ENCODE measurements at places on chromosomes 1 and 21. TPM values are rescaled to one million over a fixed set of nuclear protein-coding genes. Genes with fewer than 3 reads are reported as not detected.

ETV3L gene
- total RNA-seq, result not detected

MYCL gene
- 0.70 TPM for total RNA-seq

KLF17 gene
- total RNA-seq, result not detected

SLFNL1 gene
- 0.65 TPM for total RNA-seq

WNT3A gene
- not detected for total RNA-seq

ERVH48-1 gene
- total RNA-seq, result not detected

C1QB gene
- not detected for total RNA-seq

FAM151A gene
- total RNA-seq, result not detected

NRAS gene
- total RNA-seq, result 81.6 TPM

AMY1C gene
- total RNA-seq, result not detected

SEMA6C gene
- total RNA-seq, result not detected

KRTAP12-4 gene
- not detected for total RNA-seq

LELP1 gene
- not detected for total RNA-seq

C1orf53 gene
- 6.2 TPM for total RNA-seq

RBM11 gene
- 1.6 TPM for total RNA-seq

HENMT1 gene
- total RNA-seq, result 2.3 TPM

TMPRSS3 gene
- 0.17 TPM for total RNA-seq

OSCP1 gene
- total RNA-seq, result 14.2 TPM

SPRR2B gene
- not detected for total RNA-seq

NR1I3 gene
- not detected for total RNA-seq

PIGR gene
- total RNA-seq, result 3.8 TPM

CYP4A11 gene
- not detected for total RNA-seq

FBXO28 gene
- 59.5 TPM for total RNA-seq

KRTAP19-4 gene
- total RNA-seq, result not detected

MIXL1 gene
- total RNA-seq, result not detected

SDC3 gene
- 12.3 TPM for total RNA-seq

RHD gene
- total RNA-seq, result not detected

RAP1GAP gene
- 23.5 TPM for total RNA-seq

ANXA9 gene
- 0.30 TPM for total RNA-seq

FAM72B gene
- total RNA-seq, result 0.52 TPM

PRDM16 gene
- not detected for total RNA-seq

CADM3 gene
- total RNA-seq, result 0.85 TPM

S100A3 gene
- total RNA-seq, result 5.2 TPM

Data from renal cortical epithelial cell (primary cell).